Nucleus accumbens (tissue), 56 donors: ENCODE measurements at places on chromosomes 3 and 15.

DNA sequence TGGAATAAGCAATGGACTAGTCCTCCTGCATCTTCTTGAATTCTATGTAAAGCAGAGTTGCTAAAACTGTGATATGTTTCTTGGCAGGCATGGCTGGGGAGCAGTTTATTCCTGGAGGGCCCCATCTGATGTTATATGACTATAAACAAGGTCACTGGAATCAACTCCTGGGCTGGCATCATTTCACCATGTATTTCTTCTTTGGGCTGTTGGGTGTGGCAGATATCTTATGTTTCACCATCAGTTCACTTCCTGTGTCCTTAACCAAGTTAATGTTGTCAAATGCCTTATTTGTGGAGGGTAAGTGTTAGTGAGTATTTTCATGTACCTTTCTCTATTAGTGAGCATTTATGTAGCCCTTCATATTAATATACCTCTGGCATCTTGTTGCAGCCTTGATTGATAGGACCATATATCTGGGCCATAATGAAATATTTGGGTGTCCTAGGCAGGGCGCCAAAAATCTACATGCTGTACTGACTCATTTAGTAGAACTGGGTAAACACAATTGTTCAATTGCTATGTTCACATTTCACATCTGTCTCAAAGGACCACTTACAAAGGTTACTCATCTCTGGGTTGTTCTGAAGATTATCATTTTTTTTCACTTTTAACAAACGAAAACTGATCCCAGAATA, 52.6 kb upstream of the ADGRG7 start:
- DNase-seq, result no peak

- no peak for DNase-seq
Observed at GRCh38 chr3:50583897-50584296, 14.6 kb downstream of the HEMK1 start.

GRCh38 chr3:146469150-146470017, at the start of gene PLSCR2:
PLSCR2 (minus strand) TSS chr3:146469561; CDS start chr3:146459904, 9,657 bp downstream.
- DNase-seq, result peak; percentile 3

- DNase-seq, result no peak
Observed at GRCh38 chr3:179299999-179300613, 22.7 kb upstream of the ZNF639 start.

GRCh38 chr15:50767332-50767861, 1.9 kb upstream of the SPPL2A start:
- no peak for DNase-seq

- DNase-seq, result no peak
Observed at GRCh38 chr3:121601212-121601812, 8.1 kb downstream of the FBXO40 start.

DNA sequence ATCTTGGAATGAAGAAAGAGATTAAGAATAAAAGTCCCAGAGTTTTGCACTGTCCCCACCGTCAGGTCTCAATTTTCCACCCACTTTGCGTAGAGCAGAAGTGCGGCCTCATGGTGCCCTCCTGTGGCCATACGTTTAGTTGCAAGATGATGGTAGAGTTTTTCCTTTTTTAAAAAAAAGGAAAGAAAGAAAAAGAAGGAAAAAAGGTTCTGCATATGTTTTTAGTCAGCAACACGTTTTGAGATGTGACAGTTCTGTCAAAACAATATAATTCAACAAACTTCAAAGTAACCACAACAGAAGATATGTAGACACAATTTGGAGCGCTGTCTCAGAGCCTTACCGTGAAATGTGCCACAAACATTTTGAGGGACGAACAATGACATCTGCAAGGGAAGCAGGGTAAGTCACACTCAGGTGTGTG, 24.6 kb downstream of the EBLN2 start:
- peak; percentile 39 for DNase-seq

DNA sequence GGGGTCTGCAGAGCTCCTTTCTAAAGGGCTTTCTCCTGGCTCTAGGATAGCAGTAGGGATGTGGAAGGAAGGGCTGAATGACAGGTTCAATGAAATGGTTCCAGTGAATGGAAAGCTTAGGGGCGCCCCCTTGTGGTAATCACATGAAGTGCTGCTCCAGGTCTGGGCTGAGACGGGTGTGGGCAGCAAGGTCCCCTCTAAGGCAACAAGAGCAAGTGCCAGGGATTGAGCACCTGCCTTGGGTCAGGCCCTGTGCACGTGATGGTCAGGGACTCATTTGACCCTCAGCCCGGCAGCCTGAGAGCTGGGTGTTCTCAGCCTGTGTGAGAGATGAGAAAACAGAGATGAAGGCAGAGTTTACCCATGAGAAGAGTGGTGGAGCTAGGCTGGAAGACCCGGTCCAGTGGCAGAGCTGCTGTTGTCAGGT, 12.1 kb upstream of the CX3CR1 start:
- DNase-seq, result peak; percentile 22

DNA sequence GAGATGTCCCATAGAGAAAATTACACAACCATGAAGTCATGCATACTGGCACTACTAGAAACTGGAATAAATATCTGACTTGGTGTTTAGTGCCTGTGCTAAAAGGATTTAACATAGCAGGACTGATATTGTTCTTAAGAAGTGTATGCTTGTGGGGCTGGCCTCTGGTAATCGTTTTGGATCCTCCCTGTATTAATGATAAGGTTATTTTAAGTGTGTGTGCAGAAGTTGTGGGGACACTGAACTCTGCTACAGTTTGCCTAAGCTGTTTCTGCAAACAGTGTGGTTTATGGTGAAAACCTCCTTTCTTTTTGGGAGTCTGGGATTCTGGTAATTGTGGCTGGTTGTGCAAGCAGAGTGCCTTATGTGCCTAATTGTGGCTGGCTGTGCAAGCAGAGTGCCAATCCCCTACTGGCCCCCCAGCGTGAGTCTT, 120.8 kb downstream of the CLASP2 start:
- DNase-seq, result no peak

DNA sequence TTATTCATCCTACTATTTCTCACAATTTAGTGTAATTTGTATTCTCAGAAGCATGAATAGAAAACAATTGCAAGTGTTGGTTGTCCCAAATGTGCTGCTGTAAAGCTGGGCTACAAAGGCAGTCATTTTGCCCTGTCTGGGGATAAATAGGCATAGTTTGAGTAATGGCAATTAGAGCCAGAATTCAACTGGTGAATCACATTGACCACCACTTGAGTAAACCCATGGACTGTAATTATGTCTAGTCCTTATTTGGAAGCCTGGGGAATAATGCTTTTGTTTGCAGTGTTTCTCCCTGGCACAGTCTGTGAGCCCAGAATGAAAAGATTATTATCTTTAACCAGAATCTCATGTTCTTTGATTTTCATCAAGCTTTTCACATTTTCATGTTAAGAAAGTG, 30.5 kb upstream of the CHL1 start:
- DNase-seq, result no peak

GRCh38 chr3:194612221-194612620, 21.0 kb downstream of the TMEM44 start:
- no peak for DNase-seq

- DNase-seq, result no peak
Observed at GRCh38 chr3:4011166-4011565, 211.9 kb downstream of the LRRN1 start.

GRCh38 chr15:40941528-40942336, 11.5 kb upstream of the CHAC1 start:
- peak; percentile 13 for DNase-seq

DNA sequence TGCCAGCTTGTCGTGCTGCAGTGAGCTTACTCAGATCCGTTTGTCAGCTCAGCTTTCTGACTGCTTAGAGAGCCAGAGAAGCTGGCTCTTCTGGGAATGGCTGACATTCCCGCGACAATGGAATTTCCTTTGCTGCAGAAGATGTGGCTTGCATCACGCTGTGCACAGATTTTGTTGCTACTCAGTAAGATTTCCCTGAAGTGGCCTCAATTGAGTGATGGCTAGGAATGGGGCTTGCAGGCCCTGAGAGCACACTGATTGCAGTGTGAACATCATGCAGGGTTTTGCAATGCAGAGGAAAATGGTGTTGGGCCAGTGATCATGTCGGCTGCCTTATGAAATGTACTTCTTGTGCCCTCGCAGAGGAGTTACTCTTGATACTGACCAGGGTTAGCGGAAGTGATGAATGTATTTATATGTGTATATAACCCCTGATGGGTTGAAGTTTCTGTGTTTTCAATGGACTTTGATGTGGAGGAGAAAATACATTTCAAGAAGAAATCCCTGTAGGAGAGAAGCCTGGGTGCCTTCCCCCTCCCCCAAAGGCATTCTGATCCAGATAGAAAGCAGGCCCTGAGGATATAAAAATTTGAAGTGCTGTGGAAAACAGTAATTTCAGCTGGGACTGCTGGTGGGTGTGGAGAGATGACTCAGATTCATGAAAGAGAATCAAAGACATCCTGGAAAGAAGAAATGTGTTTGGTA, 102.5 kb upstream of the PDZRN3 start:
- DNase-seq, result peak; percentile 19

DNA sequence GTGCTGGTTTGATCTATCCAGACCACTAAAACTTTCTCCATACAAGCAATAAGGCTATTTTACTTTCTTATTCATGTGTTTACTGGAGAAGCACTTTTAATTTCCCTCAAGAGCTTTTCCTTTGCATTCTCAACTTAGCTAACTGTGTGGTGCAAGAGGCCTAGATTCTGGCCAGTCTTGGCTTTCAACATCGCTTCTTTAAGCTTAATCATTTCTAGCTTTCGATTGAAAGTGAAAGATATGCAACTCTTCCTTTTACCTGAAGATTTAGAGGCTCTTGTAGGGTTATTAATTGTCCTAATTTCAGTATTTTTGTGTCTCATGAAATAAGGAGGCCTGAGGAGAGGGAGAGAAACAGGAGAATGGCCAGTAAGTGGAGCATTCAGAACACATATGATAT, 234.8 kb upstream of the GADL1 start:
- DNase-seq, result no peak

DNA sequence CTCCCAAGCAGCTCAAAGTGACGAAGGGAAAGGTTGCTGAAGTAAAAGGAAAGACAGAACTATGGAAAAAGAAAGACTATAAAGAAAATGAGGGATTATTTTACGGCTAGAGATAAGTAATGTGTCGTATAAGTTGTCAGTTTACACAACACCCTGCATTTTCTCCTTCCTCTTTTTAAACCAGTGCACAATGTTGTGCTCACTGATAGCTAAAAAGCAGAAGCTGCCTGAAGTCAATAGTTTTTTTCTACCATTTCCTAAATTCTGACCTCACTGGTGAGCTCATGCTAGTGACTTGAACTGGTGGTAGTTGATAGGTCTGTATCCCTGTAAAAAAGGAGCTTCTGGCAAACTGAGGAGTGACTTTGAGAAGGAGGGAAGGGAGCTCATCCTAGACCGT, 368.6 kb upstream of the GBE1 start:
- no peak for DNase-seq

- no peak for DNase-seq
Observed at GRCh38 chr3:51916418-51916817, 13.3 kb upstream of the IQCF1 start.

GRCh38 chr15:99324082-99324620, 72.9 kb downstream of the LRRC28 start:
- DNase-seq, result no peak

DNA sequence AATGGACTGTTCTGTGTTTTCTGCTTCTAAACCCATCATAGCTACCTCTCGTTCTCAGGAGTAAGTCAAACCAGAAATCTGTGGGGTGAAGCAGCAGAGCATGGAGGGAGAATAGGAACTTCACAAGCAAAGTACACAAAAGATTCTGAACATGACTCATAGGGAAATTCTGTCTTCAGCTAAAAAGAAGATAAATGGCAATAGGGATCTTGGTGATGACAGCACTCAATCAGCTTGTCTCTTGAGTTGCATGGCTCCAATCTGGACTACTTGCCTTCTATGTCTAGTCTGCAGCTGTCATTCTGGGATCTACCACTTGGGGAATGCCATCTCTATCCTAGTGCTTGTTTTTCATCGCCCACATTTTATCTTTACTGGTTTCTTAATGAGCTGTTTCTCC, 13.5 kb upstream of the GRAMD1C start:
- no peak for DNase-seq

DNA sequence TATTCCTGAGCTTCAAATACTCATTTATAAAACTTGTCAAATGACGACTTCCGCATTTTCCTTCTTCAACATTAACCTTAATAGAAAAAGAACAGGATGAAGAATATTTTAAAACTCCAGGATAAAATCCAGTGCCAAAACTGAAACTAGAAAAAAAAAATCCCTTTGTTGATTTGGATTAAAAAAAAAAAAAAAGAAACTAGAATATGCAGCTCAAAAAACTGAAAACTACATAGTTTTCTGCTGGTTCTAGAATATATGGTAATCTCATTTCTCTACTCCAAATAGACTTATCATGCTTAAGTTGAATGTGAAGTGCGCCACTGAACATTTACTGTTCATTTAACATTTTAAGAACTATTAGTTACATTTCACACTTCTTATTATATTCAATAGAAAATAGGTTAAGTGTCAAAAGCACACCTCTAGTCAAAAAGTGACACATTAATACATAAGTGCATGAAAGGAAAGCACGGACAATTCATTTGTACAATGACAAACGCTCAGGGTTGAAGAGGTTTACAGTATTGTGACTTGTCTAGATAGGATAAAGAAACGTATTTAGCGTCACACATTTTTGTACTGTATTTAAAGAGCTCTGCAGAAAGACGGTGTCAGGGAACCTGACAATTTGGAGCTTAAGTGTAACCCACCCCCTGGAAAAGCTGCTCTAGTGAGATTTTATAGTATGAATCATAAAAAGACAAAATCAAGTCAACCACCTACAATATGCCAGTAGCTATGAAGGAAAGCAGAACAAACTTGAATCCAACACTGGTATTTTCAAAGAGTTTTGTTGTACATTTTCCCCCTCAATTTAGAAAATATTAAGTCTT, 5.8 kb downstream of the TRA2B start:
- DNase-seq, result no peak

DNA sequence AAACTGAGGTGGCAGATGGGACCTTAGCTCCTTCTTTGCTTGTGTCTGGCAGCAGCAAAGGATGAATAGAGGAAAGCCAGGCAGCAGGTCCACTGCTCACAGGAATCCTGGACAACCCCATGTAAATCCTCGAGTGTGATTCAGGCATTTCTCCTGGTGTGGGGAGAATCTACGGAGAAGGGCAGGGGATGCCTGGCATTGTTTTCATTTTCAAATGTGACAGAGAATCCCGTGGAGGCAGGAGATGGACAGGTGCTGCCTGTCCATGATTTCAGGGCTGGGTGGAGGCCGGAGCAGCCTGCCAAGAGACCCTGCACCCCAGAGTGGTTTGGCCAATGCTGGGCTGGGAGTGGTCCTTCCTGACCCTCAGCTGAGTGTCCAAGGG, 1.7 kb downstream of the HRH1 start:
- DNase-seq, result no peak

GRCh38 chr15:39549912-39550311, 31.0 kb upstream of the THBS1 start:
- DNase-seq, result no peak

DNA sequence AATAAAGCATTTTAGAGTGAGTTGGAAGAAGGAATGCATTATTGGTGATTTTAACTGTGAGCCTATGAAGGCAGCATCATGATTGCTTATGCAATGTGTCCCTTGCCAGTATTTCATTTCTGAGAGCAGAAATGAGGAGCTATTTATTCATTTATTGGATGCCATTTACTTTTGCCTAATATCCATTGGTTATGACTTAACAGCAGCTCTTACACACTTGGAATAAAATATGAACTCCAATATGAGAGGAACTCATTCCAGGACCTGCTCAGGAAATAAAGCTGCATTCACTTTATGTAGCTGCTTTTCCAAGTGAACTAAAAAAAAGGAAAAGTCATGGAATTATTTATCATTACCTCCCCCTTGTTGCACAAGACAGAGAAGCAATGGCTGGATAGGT, 280.1 kb downstream of the LRTM1 start:
- DNase-seq, result no peak

- DNase-seq, result no peak
Observed at GRCh38 chr15:51107612-51108011, 12.9 kb upstream of the TNFAIP8L3 start.

- DNase-seq, result no peak
Observed at GRCh38 chr3:6516694-6517093, 344.2 kb upstream of the GRM7 start.
